ENCODE measurements at places on chromosomes 7 and 10. TPM values are rescaled to one million over a fixed set of nuclear protein-coding genes. Genes with fewer than 3 reads are reported as not detected.
A peak's percentile ranks its signal among the peaks of the same experiment; 100 is the strongest.

DNA sequence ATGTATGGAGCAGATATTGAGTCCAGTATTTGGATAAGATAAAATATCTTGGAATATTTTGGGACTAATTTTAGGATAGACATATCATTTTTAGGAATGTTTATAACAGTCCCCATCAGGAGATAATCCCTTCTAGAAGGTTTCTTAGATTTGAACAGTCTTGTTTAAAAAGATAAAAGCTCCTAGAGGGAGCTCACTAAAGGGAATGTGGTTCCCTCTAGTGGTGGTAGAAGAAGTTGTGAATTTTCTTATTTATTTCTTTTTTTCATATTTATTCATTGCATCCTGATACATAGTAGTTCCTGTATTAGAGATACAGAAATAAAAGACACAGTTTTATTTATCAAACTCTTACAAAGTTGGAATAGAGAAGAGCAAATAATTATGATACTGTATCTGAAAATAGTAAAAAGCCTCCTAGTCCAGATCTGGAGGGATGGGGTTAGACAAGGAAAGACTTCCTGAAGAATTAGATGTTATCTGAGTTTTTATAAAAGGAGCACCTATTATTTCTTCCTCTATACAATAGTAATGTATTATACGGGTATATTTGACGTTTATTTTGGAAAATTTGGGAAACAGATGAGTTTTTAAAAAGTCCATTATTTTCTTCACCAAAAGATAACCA, 24.5 kb upstream of the KLF14 start:
- no peak for DNase-seq

DNA sequence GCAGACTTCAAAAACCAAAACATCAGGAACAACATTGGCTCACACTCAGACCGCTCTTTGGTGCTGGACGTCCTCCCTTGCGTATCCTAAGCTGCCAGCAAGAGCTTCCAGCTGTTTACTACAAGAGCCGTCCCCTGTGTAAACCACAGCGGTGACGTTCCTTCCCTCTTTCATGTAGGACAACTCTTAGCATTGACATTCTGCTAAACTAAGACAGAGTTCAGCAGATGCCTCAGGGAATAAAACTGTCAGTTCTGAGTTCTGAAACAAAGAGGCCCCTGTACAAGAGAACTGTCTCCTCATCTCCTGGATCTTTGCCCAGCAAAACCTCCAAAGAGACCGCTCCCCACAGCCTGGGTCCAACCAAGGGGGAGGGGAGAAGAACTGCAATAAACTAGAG, 57.8 kb upstream of the OPALIN start:
- peak; percentile 36 for DNase-seq

- no peak for DNase-seq
These were observed 21.1 kb downstream of the ZNF775 start for GRCh38 chr7:150400008-150400787.

DNA sequence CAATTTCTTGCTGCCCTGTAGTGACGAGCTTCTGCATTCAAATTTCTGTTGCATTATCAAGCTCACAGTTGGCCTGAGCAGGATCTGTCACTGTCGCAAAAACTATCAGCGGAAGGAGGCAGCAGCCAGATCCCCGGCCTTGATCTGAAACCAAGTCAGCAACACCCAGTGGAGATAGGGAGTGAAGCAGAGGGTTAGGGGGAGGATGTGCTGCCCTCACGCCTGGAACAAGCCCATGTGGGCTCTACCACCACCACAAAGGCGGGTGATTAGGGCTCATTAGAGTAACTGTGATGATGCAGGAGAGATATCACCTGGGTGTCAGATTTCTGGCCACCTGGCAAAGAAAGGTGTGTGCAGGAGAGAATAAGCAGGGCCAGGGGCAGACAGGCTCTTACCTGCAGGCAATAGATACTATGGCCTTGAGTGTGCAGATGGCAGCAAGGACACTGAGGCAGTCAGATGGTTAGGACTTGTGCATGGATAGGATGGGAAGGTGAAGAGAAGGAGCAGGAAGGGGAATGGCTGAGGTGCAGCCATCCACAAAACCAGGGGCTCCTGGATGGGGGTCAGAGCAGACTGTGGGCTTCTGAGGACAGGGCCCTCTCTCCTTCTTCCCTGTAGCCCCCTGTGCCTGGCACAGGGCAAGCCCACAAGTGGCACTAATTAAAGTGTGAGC, 417.3 kb downstream of the RPS24 start:
- no peak for DNase-seq

DNA sequence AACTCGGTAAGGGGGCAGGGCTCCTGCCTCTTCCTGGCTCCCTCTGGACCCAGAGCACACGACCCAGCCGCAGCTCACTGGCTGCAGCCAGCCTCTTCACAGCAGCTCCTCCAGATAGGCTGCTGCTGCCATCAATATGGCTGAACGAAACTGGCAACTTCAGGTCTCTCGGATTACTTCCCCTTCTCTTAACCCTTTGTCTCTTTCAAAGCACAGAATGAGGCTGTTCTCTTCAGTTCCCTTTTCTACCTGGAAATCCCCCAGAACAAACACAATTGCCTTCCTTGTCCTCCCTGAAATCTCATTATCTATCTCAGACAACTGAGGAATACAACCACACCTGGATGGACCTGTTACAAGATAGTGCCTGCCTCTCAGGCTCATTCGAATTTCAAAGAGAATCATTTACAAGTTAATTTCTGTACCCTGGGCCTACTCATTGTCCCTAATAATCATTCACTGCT, 193.4 kb upstream of the MBL2 start:
- no peak for DNase-seq

GRCh38 chr7:95865716-95866371, 93.5 kb downstream of the DYNC1I1 start:
- DNase-seq, result no peak

DNA sequence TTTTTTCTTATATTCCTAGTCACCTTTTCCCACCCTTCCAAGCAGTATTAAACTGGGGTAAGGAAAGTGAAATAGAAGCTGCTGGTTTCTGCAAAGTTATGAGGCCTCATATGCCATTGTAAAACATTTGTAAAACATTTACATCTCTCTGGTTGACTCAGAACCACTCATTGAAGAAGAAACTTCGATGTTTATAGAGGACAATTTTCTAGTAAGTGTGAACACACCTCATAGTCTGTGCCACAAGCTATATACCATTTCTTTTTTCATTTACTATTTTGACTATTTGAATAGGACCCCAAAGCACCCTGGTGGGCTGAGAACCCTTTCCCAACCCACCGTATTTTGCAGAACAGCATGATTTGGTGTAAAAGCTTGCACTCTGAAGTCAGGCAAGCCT, 12.9 kb upstream of the ITGB1 start:
- no peak for DNase-seq

DNA sequence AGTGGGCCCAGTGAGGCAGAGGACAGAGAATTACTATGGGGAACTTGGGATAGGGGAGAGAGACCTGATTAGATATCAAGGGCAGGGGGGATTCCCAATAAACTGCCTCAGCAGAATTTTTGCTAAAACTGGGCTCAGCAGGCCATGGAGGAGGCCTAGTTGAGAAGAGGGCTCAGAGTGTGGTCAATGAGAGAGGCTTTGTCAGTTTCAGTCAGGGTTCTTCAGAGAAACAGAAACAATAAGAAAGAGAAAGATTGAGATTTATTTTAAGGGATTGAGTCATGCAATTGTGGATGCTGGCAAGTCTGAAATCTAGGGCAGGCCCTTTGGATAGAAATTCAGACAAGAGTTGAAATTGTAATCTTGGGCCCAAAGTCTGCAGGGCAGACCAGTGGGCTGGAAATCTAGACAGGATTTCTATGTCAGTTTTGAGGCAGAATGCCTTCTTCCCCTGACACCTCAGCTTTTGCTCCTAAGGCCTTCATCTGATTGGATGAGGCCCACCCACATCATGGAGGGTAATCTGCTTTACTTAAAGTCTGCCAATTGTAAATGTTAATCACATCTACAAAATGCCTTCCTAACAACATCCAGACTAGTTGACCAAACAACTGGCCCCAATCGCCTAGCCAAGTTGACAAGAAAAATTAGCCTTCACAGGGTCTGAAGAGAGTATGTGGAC, 33.5 kb upstream of the CCSER2 start:
- DNase-seq, result no peak

DNA sequence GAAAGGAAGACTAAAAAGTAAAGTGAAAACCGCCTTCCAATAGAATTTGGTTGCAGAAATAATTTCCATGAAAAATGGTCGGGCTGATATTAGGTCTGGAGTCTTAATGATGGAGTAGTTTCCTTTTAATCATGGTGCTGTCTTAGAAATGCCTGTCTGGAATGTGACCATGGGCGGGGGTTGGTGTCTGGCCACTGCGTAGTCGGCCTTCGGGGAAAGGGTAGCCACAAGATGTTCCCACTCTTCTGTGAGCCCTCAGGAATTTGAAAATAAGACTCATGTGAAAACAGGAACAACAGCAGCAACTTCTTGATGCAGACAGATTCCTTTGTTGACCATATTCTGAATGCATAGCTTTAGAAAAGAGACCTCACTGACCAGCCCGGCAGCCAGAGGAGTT, 176.8 kb downstream of the KIAA1217 start:
- DNase-seq, result no peak

GRCh38 chr10:5467207-5467535, 32.2 kb downstream of the CALML5 start:
- DNase-seq, result no peak

The RFC2 gene
- 11.5 TPM for total RNA-seq

The CACNA2D1 gene
- 55.2 TPM for total RNA-seq

The MKX gene
- total RNA-seq, result 0.47 TPM

DNA sequence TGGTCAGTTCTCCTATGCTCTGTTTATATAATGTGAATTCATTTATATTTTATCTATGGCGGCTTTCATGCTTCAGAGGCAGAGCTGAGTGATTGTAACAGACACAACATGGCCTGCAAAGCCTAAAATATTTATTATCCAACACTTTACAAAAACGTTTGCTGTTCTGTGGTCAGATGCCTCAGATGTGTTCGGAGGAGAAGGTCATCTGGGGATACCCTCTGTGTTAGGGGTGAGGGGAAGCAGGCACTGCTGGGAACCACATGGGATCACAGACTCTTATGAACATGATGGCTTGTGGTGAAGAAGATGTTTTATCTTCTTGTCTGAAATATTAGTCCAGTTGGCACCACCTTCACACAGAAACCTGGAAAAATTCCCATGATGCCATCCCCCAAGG, 203.4 kb downstream of the PHTF2 start:
- no peak for DNase-seq

DNA sequence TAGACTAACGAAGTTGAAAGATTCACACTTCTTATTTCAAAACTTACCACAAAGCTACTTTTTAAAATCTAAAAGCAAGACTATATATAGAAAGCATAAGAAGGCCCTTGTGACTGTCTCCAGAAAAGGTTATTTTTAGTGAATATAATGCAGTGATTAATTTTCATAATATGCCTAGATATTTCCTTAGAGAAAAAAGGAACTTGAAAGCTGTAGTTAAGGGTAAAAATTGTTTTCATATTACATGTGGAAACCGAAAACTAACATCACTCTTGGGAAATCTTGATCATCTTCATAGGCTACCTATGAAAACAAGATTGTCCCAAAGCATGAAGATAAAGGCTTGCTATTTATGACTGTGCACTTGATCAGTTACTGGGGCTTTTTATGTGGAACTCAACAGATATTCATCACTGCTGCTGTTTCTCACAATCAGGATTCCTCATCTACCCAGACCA, 223.2 kb downstream of the SH2D4B start:
- no peak for DNase-seq

- DNase-seq, result no peak
These were observed 23.1 kb downstream of the DNAJB9 start for GRCh38 chr7:108592646-108593201.

DNA sequence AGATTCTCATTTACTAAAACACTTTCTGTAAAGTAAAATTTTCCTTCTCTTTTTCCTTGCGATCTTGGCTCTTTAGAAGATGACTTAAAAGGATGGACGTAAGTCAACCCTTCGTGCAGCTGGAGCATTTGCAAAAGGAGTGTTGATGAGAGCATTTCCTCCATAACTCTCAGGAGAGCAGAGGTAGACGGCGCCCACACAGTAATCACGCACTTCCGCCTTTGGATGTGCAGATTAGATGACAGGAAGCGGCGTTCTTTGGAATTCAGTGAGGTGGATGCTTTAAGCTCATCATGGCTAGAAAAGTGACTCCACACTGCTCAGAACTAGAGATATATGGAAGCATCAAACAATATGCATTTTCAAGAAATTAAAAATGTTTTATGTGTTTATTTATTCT, 43.0 kb upstream of the NPS start:
- no peak for DNase-seq

- no peak for DNase-seq
These were observed 262.4 kb downstream of the GRID1 start for GRCh38 chr10:86104156-86104555.

The C7orf57 gene
- not detected for total RNA-seq

DNA sequence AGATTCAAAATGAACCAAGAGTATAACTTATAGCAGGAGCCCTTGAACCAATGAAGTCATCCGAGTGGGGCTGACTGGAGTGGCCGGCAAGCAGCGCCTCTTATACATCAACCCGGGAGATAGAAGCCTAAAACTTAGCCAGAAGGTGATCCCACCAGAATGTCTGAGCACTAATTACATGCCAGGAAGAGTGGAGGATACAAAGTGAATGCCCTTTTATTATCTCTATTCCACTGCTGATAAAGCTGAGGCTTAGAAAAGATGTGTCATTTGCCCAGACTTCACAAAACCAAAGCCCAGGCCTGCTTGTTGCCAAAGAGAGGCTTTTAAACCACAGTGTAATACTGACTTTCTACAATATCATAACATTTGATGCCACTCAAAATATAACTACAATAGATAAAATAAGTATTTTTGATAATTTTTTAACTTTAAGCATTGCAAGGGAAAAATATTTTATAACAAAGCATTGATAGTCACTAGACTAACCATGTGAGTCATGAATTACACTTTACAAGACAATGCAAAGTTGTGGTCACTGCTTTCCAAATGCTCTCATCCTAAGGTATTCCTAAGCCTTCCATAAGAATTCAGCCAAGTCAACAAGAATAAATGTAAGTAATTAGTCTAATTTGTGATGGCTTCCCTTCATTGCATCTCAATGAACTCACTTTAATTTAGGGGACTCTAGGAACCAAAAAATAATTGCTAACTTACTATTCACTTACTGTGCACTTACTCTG, 58.6 kb upstream of the ARID5B start:
- DNase-seq, result no peak

DNA sequence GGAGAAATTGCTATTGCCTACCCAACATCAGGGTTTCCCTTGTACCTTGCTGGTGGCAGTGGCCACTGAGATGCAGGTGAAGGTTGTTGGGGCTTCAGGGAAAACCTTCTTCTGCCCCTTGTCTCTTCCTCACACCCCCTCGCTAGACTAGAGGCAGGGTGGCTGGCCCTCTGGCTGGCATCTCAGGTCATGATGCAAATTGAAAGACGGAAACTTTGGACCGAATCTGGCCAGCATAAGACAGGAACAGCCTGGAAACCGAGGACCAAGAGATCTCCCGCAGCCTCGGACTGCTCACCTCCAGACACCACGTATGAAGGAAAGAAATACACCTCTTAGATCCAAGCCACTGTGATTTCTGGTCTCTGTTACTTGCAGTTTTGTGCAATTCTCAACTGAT, 2.9 kb downstream of the SVOPL start:
- DNase-seq, result no peak

Data from right cardiac atrium (tissue), 5 donors.